ENCODE measurements at places on chromosomes 1 and 21. TPM values are rescaled to one million over a fixed set of nuclear protein-coding genes. Genes with fewer than 3 reads are reported as not detected.

RAB13 gene
- 74.8 TPM for total RNA-seq

CHIA gene
- total RNA-seq = not detected

CADM3 gene
- 0.21 TPM for total RNA-seq

CFAP126 gene
- total RNA-seq = not detected

KLF17 gene
- total RNA-seq = not detected

EEIG2 gene
- total RNA-seq = 4.3 TPM

SMCP gene
- not detected for total RNA-seq

CBR3 gene
- 20.2 TPM for total RNA-seq

SELP gene
- total RNA-seq = 1.8 TPM
